ENCODE measurements at places on chromosomes 5 and 9. TPM values are rescaled to one million over a fixed set of nuclear protein-coding genes. Genes with fewer than 3 reads are reported as not detected.

The IL11RA gene
- total RNA-seq: 84.7 TPM

The IL3 gene
- total RNA-seq: not detected

The PCDHB14 gene
- total RNA-seq: 2.5 TPM

The TSPAN17 gene
- total RNA-seq: 19.3 TPM

The ZSWIM6 gene
- total RNA-seq: 3.8 TPM

The ZNF189 gene
- 11.5 TPM for total RNA-seq

The GPX3 gene
- total RNA-seq: 82.4 TPM

The SEMA6A gene
- 3.2 TPM for total RNA-seq

The QRFP gene
- not detected for total RNA-seq

The BHMT2 gene
- total RNA-seq: 3.2 TPM

The PLPP1 gene
- 187 TPM for total RNA-seq

The IGFBPL1 gene
- not detected for total RNA-seq

The PCDHGB3 gene
- 3.2 TPM for total RNA-seq

The LHX3 gene
- total RNA-seq: not detected

The FCN1 gene
- not detected for total RNA-seq

The SH3RF2 gene
- total RNA-seq: not detected

The PCDH12 gene
- 2.5 TPM for total RNA-seq

The MCTP1 gene
- total RNA-seq: 1.9 TPM

The FBP2 gene
- not detected for total RNA-seq

The LCN2 gene
- not detected for total RNA-seq

The TMEM252 gene
- total RNA-seq: not detected

The BTNL3 gene
- total RNA-seq: not detected

The IL17B gene
- total RNA-seq: not detected

The ECSCR gene
- total RNA-seq: 2.1 TPM

The PELO gene
- 11.2 TPM for total RNA-seq

The CXCL14 gene
- 0.64 TPM for total RNA-seq

The FUT7 gene
- not detected for total RNA-seq

The OR5C1 gene
- not detected for total RNA-seq

The DNAH5 gene
- 0.12 TPM for total RNA-seq

The PFN3 gene
- not detected for total RNA-seq

The ASPN gene
- 11.6 TPM for total RNA-seq

The SERF1A gene
- total RNA-seq: 20.0 TPM

The SRP19 gene
- total RNA-seq: 54.2 TPM

All from cardiac ventricle fibroblast (primary cell).